ENCODE measurements at places on chromosomes 4 and X. TPM values are rescaled to one million over a fixed set of nuclear protein-coding genes. Genes with fewer than 3 reads are reported as not detected.

GRCh38 chr4:80172203-80172602, 25.1 kb upstream of the PRDM8 start:
- no peak for DNase-seq

GRCh38 chrX:37662181-37662580, 23.4 kb upstream of the XK start:
- no peak for DNase-seq

DNA sequence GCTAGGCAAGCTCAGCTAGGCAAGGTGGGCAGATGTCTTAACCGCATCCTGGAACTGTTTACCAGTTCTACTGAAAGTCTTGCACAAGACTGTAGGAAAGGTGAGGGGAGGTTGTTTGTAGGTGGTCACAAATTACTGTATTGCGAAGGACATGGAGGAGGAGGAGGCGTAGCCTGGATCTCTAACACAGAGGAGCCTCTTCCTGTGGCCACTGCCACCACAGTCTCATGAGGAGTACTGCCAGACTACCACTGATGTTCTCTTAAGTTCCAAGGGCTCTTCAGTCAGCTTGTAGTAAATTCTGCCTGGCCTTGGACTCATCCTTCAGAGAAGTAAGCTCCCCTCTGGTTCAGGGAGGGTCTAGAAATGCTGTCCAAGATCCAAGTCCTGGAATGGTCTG, 258.6 kb downstream of the FAT4 start:
- DNase-seq, result no peak

Gene ARMCX1
- total RNA-seq, result 0.42 TPM

All from activated B cell treated with CpG ODN at 0.5 μM for 24 hours (primary cell).